ENCODE measurements at places on chromosomes 3 and 15.
A peak's percentile ranks its signal among the peaks of the same experiment; 100 is the strongest.

GRCh38 chr3:24541935-24542334 lies 47.3 kb upstream of the THRB start:
- DNase-seq: no peak

- no peak for DNase-seq
These were observed 34.3 kb downstream of the USP8 start for GRCh38 chr15:50458348-50459112.

- DNase-seq: no peak
These were observed 9.2 kb upstream of the RFC4 start for GRCh38 chr3:186815435-186815834.

GRCh38 chr15:69468241-69469121 lies 15.9 kb downstream of the RPLP1 start:
- peak; percentile 81 for DNase-seq

DNA sequence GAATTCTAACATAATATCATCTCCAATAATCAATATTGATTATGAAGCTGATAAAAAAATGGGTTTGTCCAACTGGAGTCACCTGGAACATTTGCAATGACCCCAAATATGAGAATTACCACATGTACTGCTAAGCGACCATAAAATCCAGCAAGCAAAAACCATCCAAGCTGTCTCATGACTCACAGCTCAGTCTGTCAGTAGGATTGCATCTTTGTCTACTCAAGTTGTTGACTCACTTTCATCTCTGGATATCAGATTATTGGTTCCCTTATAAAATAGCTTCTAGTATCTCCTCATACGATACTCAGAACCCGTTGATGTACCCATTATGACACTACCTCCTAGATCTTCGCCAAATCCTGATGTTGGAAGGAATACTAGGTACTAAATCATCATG lies 209.8 kb upstream of the ATP11B start:
- DNase-seq: no peak

- DNase-seq: no peak
These were observed 24.8 kb upstream of the RIOX2 start for GRCh38 chr3:97996988-97997387.

- peak; percentile 26 for DNase-seq
These were observed 473 bp downstream of the FHIT start for GRCh38 chr3:61250784-61251173.

DNA sequence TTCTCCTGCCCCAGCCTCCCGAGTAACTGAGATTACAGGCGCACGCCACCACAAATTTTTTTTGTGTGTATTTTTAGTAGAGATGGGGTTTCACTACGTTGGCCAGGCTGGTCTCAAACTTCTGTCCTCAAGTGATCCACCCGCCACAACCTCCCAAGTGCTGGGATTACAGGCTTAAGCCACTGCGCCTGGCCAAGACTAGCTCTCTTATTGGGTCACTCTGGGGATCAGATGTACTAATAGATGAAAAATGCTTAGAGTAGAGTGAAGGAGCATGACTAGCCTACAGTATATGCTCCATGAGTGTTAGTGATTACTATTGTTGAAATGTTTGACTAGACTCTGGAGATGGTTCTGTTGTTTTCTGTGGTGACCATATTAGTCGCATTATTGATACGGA lies 21.8 kb downstream of the RARB start:
- no peak for DNase-seq

GRCh38 chr15:33292717-33293307 lies 18.0 kb upstream of the RYR3 start:
- DNase-seq: peak; percentile 59

DNA sequence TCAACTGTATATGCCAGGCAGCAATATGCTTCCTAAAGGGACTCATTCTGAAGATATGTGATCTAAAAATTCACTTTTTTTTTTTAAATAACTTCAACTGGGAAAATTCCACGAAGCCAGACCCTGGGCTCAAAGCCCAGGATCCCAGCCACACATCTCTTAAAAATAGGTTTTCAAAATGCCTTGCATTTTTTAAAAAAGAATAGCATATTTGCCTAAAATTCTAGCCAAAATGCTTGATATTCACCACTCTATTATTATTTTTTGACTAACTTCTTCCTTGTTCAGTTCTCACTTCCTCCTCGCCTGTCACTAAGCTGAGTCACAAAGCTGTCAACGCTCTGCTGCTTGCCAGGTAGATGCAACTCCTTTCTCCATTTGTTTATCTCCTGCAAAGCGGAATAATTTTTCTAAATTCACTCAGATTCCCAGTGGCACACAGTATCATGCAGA lies 28.0 kb upstream of the VGLL4 start:
- no peak for DNase-seq

GRCh38 chr3:60669636-60670035 lies 581.6 kb downstream of the FHIT start:
- no peak for DNase-seq

DNA sequence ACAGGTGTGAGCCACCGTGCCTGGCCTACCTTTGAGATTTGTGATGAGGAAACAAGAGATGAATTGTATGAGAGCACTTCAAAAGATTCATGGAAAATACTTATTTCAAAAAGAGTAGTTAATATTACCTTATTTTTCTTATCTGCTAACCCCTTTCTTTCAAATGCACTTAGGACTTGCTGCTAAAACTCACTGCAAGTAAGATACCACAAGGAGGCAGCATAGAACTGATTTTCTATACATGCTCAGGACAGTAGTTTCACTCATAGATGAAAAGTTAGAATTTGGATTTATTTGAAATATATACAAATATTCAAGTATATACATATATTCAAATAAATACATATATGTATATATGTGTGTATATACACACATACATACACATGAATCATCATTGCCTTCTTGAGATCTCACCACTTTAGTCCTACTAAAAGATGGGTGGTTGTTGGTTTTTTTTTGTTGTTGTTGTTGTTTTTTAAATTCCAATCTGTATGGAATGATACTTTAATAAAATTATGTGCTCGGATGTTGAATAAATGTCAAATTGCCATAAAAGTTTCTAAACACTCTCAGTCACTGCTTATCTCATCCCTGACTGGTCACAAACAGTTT lies 2.4 kb downstream of the CCNDBP1 start:
- no peak for DNase-seq

- DNase-seq: no peak
These were observed 577.7 kb upstream of the ADAMTS9 start for GRCh38 chr3:65265511-65265910.

GRCh38 chr3:65729555-65729954 lies 309.2 kb downstream of the MAGI1 start:
- DNase-seq: no peak

DNA sequence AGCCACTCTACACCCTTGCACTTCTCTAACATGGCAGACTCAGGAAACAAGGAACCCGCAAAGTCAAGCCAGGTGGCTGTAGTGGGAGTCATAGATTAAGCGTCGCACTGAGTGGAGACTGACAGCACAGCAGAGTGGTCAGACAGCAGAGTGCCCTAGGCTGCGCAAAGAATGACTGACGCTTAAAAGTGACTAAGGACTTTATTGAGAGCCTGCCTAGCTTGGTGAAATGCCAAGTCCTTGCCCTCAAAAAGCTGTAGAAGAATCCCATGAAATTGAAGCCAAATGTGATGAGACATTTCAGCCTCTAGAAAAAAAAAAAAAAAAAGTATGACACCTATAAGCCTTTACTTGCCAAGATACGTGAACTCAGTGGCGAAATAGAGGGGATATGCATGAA lies 30.2 kb downstream of the NCEH1 start:
- no peak for DNase-seq

DNA sequence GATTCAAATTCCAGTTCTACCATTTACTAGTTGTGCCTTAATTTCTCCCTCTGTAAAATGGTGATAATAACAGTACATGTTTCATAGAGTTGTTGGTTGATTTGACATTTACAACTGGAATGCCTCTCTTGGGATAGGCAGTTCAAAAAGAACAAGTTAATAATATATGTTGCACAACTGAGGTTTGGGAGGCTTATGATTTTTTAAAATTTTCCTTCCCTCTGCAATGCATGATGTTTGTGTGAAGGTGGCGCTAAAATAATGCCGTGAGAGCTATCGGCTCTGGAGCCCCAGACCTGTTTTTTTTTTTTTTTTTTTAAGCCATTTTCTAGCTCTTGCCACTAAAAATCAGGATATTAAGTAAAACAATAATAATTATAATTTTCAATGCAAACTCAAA lies 18.6 kb downstream of the DNAJB11 start:
- no peak for DNase-seq

GRCh38 chr15:58649175-58649574 lies 100.3 kb downstream of the ADAM10 start:
- no peak for DNase-seq

DNA sequence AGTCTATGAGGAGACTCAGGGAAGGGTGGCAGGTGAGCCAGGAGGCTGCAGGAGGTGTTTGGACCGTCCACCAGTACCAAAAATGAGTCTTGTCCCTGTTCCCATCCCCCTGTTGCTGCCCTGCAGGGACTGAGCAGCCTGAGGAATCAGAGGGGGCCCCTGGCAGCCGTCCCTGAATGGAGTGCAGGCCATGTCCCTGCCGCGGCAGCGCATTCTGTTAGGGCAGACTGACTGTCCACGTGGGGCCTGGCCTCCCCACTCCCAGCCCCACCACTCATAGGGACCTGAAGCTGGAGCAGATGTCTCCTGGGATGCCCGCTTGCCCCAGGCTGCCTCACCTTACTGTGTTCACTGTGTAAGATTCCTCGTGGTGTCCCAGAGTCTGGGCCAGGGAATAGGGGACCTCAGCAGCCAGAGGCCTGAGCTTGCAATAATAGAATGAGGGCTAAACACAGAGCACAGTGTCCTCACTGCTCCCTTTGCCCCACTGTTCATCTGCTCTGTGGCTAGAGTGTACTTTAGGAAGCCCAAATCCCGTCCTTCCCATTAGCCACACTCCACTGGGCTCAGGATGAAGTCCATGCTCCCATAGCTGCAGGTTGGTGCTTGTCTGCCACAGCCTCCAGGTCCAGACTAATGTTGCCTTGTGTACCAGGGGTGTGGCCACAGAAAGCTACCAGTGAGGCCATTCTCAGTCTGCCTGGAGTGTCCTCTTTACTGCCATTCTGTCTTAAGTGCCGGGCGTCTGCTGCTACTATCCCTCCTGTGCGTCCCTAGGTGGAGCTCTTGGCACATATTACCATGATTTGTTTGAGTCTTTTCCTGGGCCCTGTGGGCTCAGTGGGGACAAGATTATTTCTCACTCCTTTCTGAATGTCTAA lies 63.2 kb downstream of the HCN4 start:
- DNase-seq: no peak

- DNase-seq: no peak
These were observed 304.6 kb downstream of the NAALADL2 start for GRCh38 chr3:175163686-175164085.

GRCh38 chr3:103173940-103174339 lies 739.1 kb downstream of the ZPLD1 start:
- no peak for DNase-seq

GRCh38 chr3:166527325-166527724 lies 690.1 kb upstream of the BCHE start:
- DNase-seq: no peak

DNA sequence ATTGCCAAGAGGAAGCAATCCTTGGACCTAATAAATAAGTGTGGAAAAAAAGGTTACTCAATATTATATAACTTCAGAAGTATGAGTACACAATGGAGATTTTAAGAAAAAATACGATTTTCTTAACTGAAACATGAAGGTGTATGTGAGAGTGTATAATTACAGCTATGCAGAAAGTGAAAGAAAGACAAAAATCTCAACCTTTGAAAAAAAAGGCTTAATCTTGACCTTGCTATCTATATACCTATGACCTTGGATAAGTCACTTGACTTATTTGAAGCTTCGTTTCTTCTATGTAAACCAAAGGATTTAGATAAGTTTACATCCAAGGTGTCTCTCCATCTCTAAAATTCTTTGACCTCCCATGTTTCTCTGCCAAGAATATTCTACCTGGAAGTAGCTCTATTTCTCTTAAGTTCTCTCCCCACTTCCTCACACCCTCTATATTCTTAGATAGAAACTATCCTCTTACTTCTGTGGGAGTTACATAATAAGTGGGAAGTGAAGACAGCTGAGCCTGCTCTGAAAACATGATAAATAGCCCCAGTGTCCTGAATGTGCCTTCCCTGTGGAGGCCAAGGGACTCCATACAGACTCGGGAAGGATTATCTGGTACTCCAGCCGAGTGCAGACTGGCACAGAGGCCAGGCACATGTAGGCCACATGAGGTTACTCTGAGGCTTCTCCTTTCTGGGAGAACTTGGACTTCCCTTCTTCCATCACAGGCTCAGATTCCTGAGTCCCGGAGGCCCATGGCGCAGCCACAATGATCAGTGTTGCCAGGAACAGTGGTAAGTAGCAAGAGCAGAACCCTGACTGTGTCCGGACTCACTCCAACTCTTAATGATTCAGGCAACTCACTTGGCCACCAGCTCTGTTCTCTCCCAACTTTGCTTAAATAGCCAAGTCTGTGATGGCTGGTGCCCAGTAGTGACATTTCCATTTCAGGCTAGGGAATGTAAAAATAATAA lies 166.8 kb upstream of the COL8A1 start:
- no peak for DNase-seq

GRCh38 chr15:63340878-63341277 lies 40.8 kb downstream of the CA12 start:
- no peak for DNase-seq

GRCh38 chr3:121462565-121462964 lies 83.2 kb downstream of the POLQ start:
- DNase-seq: no peak

DNA sequence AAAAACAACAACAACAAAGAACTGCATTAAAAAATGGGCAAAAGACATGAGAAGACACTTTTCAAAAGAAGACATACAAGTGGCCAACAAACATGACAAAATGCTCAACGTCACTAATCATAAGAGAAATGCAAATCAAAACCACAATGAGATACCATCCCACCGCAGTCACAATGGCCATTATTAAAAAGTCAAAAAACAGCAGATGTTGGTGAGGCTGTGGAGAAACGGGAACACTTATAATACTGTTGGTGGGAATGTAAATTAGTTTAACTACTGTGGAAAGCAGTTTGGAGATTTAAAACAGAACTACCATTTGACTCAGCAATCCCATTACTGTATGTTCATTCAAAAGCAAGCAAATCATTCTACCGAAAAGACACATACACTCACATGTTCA lies 15.1 kb downstream of the EIF1B start:
- no peak for DNase-seq

GRCh38 chr15:29383367-29383766 lies 113.7 kb upstream of the NSMCE3 start:
- no peak for DNase-seq

DNA sequence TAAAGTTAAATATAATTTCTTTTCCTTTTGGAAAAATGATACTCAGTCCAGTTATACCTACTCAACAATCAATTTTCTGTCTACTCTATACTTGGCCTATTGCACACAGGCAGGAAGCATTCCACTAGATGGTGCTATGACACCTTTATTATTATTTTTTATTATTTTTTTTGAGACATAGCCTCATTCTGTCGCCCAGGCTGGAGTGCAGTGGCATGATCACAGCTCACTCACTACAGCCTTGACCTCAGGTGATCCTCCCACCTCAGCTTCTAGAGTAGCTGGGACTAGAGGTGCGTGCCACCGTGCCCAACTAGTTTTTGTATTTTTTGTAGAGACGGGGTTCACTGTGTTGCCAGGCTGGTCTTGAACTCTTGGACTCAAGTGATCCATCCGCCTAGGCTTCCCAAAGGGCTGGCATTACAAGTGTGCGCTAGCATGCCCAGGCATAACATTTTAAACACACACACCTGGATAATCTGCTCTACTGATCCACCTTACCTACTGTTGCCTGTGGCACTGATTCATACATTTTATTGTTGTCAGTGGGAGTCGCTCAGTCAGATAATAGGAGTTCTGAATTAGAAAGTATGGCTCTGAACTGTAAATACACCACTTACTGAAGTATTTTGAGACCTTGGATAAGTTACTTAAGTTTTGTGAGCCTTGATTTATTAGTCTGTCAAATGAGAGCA lies 56.2 kb downstream of the EIF3J start:
- DNase-seq: no peak

GRCh38 chr3:58999774-59000160 lies 50.1 kb downstream of the CFAP20DC start:
- DNase-seq: no peak

All from stimulated activated CD4-positive, alpha-beta T cell treated with anti-CD3 and anti-CD28 coated beads, Interleukin-2, amount 100 ng/mL, for 24 hours (primary cell).